Thymus (tissue), 14 donors: ENCODE measurements at places on chromosomes 2 and 18. TPM values are rescaled to one million over a fixed set of nuclear protein-coding genes. Genes with fewer than 3 reads are reported as not detected.

GRCh38 chr2:20540587-20541293 is 93.9 kb downstream of the RHOB start:
- DNase-seq, result no peak

- no peak for DNase-seq
Observed at GRCh38 chr2:116435648-116436047, 1378.8 kb upstream of the DDX18 start.

- no peak for DNase-seq
Observed at GRCh38 chr2:155020246-155020645, 321.8 kb downstream of the KCNJ3 start.

GRCh38 chr2:127453392-127454171 is 35.4 kb downstream of the PROC start:
- DNase-seq, result no peak

- DNase-seq, result no peak
Observed at GRCh38 chr2:101946372-101947039, 45.3 kb upstream of the IL1R2 start.

DNA sequence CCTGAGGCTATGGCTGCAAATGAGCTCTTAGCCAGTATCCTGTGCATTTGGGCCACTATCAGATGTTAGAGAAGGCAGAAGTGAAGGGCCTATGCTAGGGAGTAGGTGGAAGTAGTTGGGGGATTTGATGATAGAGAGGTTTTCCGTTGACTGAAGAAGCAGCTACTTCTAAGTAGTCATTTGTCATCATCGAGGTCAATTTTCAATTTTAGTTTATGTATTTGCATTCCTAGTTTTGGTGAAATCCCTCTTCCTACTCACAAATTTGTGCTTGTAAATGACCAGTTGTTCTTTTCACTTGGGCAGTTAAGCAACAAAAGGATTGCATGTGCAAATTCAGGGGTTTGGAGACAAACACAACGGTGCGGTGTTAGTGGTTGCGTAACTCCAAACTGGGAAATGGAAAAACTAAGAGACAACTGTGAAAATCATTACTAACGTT is 48.5 kb upstream of the PELI1 start:
- DNase-seq, result no peak

- no peak for DNase-seq
Observed at GRCh38 chr2:80323610-80324009, 19.1 kb upstream of the LRRTM1 start.

GRCh38 chr2:33104052-33104623 is 157.4 kb downstream of the LTBP1 start:
- DNase-seq, result no peak

DNA sequence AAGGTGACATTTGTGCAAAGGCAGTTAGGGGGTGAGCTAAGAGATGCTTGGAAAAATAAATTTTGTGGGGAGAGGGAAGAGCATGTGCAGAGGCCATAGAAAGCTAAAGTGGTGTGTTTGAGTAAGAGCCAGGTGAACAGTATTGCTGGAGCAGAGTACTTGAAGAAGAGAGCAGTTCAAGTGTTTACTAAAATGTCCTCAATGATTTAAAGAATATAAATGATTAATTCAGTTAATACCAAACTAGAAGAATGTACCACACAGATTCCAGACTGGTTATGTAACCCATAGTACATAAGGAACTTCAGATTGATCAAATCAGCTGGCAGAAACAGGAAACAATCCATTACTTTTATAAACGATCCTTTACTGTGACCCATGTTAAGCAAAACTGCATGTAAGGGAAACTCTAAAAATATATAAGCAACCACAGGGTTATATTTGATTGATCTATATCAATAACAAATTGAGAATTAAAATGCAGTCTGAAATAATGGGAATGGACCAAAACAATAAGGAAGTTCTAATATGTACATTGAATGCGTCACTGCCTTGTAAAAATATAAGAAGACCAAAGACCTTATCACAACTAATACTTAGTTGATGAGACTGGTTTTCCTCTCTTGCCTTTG is 76.9 kb downstream of the LDAH start:
- DNase-seq, result no peak

DNA sequence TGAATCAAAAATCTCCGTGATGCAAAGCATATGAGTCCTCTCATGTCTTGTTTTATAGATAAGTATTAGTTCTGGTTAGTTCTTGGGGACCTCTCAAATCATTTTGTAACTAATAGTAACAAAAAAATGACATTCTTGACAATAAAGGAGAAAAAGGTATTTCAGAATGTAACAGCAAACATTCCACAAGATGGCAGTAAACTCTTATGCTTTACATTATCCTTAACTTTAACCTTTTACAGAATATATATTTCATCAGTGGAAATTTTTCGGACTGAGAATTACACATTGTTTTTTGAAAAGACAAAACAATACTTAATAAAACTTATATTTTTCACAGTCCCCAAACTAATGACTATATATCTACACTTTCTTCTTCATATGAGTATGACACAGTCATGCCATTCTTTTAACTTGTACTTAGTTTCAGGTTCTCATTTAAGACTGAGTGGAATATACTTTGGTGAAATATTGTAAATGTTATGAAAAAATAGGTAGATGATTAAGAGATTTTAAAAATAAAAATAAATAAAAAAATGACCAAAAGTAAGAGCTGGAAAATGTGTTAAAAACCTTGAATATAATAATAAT is 142.9 kb upstream of the NXPH2 start:
- no peak for DNase-seq

GRCh38 chr2:70887550-70888246 is 48.0 kb upstream of the ATP6V1B1 start:
- DNase-seq, result no peak

DNA sequence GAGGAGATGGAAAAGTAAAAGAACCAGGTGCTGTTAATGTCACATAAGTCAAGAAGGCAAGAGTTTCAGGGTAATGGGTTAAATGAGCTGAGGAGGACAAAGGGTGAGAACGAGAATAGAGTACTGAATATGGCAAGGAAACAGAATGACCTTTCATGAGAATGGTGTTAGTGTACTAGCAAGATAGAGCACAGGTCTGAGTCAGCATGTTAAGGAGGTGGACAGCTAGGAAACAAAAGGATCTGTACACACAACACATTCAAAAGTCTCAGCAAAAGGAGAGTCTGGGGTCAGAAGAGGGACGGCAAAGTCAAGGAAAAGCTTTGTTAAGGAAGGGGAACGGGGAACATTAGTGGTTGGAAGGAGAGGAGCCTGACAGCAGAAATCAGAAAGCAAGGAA is 28.9 kb downstream of the LMAN2L start:
- no peak for DNase-seq

GRCh38 chr2:30225131-30225762 is 6.1 kb upstream of the LBH start:
- no peak for DNase-seq

GRCh38 chr2:20879221-20879620 is 56.3 kb upstream of the LDAH start:
- no peak for DNase-seq

DNA sequence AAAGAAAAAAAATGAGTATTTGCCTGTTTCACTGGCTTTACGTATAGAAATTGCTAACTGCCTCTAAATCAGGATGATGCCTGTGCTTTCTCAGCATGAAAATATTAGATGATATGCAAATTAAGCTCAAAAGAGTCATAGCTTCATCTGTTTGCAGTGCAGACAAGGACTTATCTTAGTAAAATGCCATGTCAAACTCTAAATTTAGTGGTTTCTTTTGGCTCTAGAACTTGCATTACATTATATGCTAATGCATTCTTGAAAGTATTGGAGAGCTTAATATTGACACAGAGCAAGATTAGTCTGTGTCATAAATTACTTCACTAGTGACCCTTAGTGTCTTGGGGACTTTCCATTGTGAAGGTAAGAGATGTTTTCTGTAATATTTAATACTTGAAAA is 1109.1 kb upstream of the NRXN1 start:
- no peak for DNase-seq

DNA sequence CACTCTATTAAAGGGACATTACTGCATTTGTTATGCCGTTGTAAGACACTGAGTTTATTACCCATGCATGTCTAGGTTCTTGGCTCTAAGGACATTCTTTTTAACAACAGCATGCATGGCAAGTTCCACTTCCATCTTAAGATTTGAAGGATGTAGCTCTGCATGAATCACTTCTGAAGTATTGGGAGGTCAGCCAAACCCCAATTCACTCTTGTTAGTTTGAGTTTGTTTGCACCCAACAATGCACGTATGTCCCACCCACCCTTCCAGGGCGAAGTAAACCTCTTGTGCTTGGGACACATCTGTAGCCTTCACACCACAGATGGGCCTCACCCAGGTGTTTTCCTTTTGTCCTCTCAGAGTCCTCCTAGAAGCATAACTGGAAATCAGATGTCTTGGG is 5.6 kb upstream of the LAMA3 start:
- no peak for DNase-seq

GRCh38 chr2:32768387-32769174 is 140.7 kb downstream of the TTC27 start:
- DNase-seq, result no peak

DNA sequence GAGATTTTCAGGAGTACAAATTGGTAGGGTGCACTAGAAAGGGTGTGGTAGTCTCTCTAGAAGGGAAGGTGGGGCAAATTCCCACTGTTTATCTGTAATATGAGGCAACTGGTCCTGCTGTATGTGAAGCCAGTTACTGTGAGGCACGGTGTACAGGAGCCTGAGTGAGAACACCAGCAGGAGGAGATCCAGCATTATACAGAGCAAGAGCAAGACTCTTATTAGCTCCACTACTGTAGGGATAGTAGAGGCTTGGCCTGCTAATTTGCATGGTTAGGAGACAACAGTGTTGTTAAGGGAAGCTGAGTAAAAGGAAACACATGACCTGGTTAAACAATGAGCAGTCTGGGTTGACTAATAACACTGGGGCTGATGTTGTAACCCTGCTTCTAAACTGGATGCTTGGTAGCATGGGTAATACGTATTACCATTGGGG is 76.3 kb upstream of the WDSUB1 start:
- DNase-seq, result no peak

- no peak for DNase-seq
Observed at GRCh38 chr2:99356853-99357252, 19.7 kb downstream of the EIF5B start.

DNA sequence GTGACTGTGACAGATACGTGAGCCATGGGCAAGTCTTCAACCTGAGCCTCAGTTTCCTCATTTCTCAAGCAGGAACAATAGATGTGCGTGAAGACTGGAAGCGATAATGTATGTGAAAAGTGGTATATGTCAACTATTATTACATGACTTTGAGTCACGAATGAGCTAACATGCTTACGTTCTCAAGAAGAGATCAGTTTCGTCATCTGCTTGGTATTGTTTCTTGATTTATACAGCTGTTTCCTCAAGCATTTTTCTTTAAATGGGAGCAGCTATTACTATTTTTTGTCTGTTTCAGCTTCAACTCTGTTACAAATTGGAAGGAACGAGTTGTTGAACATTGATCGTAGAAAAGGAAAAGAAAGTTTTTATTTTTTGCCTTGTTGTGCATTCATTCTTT is 48.5 kb upstream of the THOC1 start:
- DNase-seq, result no peak

DNA sequence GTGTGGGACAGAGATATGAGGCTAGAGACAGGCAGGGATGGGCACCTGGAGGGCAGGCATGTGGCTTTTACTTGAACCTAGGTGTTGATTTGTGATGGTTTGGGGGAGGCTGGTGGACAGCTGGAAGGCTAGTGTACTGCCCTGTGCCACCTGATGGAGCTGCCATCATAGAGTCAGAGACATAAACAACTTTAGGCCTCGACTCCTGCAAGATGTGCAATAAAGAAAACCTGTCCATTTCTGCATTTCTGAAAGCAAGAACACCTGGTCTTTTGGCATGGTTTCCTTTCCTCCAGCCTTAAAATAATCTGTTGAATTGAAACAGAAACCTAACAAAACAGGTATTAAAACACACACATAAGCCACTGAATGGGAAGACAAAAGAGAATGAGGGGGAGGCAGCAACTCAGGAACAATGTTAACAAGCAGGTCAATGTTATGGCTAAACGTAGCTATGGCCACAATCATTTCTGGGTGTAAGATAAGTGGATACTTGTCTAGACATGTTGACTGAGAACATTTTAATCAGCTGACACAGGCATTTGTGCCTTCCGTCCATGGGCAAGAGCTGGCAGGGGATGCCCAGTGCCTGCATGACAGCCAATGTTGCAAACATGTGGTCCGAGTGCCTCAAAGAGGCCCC is 87.8 kb downstream of the KCTD1 start:
- peak; percentile 22 for DNase-seq

DNA sequence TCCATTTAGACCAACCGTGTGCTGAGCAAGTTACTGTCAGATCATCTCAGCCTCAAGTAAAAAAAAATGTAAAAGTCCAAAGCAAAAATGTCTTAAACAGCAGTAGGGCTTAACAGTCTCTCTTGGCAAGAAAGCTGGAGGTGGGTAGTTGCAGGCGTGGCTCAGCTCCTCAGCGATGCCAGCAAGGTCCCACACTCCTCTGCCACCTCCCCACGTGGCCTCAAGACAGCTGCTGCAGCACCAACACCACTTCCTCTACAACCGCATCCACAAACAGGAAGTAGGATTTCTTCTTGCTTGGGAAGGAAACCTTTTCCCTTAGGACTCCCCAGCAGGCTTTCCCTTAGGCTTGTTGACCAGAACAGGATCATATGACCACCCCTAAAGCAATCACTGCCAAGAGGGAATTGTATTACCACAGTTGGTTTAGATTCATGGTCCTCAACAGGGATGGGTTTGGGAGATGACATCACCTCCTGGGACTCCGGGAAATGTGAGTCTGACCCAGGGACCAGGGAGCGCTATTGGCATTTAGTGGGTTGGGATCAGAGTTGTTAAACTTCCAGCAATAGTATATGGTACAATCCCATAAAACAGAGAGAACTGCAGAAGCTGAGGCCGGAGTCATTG is 97.1 kb downstream of the MAPK4 start:
- no peak for DNase-seq

GRCh38 chr2:130729322-130730299 is 741 bp downstream of the GPR148 start:
- no peak for DNase-seq

- no peak for DNase-seq
Observed at GRCh38 chr2:189165656-189166380, 13.7 kb downstream of the COL5A2 start.

- no peak for DNase-seq
Observed at GRCh38 chr2:149766339-149766738, 178.8 kb upstream of the MMADHC start.

GRCh38 chr2:201345625-201346213 is 11.4 kb downstream of the FLACC1 start:
- DNase-seq, result no peak

- DNase-seq, result no peak
Observed at GRCh38 chr2:97750017-97750416, 36.6 kb downstream of the ZAP70 start.

COL3A1 gene
- 228 TPM for total RNA-seq

TMEM198 gene
- total RNA-seq, result 0.52 TPM

IKZF2 gene
- 158 TPM for total RNA-seq

DLGAP1 gene
- 0.24 TPM for total RNA-seq

SERPINB13 gene
- 0.99 TPM for total RNA-seq

SPDYA gene
- total RNA-seq, result 0.47 TPM

LRRC30 gene
- 0.14 TPM for total RNA-seq

IL36B gene
- not detected for total RNA-seq

DSG4 gene
- under 0.01 TPM for total RNA-seq

TGFA gene
- total RNA-seq, result 1.6 TPM

TEX51 gene
- total RNA-seq, result not detected

KCNE4 gene
- 0.71 TPM for total RNA-seq

OXER1 gene
- 0.57 TPM for total RNA-seq

LBX2 gene
- 0.09 TPM for total RNA-seq

TBR1 gene
- total RNA-seq, result 0.05 TPM

SPP2 gene
- total RNA-seq, result 0.05 TPM
